T-helper 17 cell (primary cell): ENCODE measurements at places on chromosomes 3 and 15.

- no peak for DNase-seq
Observed at GRCh38 chr15:64058279-64058678, 12.0 kb upstream of the DAPK2 start.

DNA sequence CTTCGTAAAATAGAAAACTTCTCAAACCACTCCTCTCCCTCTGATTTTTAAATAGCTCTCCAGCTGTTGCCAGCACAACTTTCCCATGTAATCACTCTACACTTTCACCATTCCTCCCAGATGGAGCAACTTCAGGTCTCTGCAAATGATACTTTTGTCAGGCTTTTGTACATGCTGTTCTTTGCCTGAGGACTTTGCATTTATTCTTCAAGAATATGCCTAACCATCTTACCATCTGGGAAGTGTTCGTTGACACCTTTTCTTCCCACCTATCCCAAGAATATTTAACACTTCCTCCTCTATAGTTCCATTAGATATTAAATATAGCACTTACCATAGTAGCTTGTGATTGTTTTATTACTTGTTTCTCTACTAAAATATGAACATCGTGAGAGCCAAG lies 703.7 kb downstream of the CADM2 start:
- no peak for DNase-seq

DNA sequence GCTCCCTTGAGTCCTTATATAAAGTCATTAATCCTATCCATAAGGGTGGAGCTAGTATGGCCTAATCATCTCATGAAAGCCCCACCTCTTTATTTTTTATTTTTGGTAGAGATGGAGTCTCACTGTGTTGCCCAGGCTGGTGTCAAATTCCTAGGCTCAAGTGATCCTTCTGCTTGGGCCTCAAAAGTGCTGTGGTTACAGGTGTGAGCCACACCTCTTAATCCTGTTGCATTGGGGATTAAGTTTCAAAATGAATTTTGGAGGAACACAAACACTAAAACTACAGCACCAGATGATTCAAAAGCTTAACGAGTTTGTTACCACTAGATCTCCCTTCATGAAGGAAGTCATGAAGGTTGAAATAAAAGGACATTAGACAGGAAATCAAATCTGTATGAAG lies 27.7 kb downstream of the RAB7A start:
- no peak for DNase-seq

GRCh38 chr3:58048301-58048700 lies 40.1 kb downstream of the FLNB start:
- DNase-seq, result no peak

- no peak for DNase-seq
Observed at GRCh38 chr3:70120357-70120966, 120.9 kb downstream of the SAMMSON start.
